Stimulated activated CD4-positive, alpha-beta T cell treated with anti-CD3 and anti-CD28 coated beads, Interleukin-4, amount 100 ng/mL, for 24 hours (primary cell): ENCODE measurements at places on chromosomes 16 and 17.
A peak's percentile ranks its signal among the peaks of the same experiment; 100 is the strongest.

DNA sequence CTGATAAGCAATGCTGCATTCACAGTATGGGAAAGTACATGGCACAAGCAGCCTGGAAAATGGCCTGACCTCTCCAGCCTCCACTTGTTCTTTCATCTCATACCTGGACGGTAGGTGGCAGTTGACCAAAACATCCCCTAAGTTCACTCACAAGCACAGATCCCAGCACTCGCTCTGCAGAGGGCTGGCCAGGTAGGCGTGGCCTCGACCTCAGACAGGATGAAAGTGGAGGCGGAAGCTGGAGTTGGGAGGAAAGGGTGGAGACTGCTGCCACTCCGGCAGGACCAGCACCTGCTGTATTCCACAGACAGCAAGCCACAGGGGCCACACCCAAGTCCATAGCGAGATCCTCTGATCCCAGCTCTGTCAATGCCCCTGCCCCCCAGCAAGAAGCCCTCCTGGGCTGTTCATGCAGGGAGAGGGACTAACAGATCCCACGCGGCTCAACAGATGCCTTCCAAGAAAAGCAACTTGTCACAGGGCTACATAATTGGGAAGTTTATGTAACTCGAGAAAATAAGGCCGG, 31.3 kb downstream of the ZCCHC14 start:
- peak; percentile 15 for DNase-seq

- no peak for DNase-seq
Measured at GRCh38 chr17:3973495-3974137, 9.4 kb upstream of the ATP2A3 start.

- no peak for DNase-seq
Measured at GRCh38 chr16:66470556-66470955, 43.5 kb downstream of the BEAN1 start.

- no peak for DNase-seq
Measured at GRCh38 chr16:67089101-67089500, 20.6 kb upstream of the PHAF1 start.

- DNase-seq: peak; percentile 40
Measured at GRCh38 chr17:29722411-29723198, 99.9 kb upstream of the CORO6 start.

DNA sequence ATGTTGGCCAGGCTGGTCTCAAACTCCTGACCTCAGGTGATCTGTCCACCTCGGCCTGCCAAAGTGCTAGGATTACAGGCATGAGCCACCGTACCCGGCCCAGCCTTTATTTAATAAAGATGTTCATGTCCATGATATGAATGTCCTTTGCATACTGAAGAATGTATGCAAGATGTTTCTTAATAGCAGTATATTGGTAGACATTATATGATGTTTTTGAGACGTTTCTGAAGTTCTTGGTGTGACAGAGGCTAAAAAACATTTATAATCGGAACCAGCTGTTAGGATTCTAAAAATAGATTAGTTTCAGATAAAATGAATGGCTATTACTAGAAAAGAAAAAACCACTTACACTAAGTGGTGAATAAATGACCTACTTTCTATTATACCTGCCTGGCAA, 11.8 kb downstream of the PDZD9 start:
- no peak for DNase-seq

- DNase-seq: peak; percentile 90
Measured at GRCh38 chr16:28494121-28494851, at the start of gene APOBR. Gene APOBR (plus strand): TSS chr16:28494643. CDS start chr16:28494682, 39 bp downstream.

GRCh38 chr16:69827524-69827923, 65.4 kb downstream of the WWP2 start:
- DNase-seq: no peak

GRCh38 chr17:30905742-30906100, 317 bp downstream of the TEFM start:
- peak; percentile 5 for DNase-seq

DNA sequence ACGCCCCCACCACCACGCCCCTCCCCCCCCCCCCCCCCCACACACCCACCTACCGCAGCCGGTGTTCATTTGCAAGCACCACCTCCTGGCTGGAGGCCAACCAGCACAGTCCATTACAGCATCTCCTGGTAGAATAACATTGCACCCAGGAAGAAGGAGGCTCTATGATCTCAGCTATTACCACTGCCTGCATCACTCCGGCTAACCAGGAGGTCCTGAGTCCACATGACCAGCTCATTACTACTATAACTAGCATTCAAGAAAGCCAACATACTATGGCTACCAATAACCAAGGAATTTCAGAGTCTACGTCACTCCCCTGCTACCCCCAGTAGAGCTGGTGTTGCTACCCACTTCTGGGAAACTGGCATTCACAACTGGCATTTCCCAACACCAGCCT, 81.1 kb upstream of the ALOX12 start:
- DNase-seq: no peak

- DNase-seq: no peak
Measured at GRCh38 chr16:55499951-55500529, 8.8 kb upstream of the LPCAT2 start.

DNA sequence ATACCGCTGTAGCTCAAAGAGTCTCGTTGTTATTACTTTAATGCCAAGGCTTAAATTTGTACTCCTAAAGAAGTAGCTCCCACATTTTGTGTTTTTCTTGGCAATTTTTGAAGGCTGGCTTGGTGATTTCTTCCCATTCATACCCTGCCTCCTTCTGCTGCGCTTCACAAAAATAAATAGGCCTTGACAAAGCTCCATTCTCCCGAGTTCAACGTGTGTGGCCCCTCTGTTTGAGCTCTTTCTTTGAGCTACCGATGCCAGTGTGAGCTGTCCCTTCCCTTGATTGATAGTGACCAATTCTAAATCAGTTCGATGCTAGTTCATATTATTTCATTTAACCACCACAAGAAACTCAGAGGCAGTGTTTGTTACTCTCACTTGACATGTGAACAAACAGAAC, 96.8 kb downstream of the MAP2K6 start:
- DNase-seq: no peak

DNA sequence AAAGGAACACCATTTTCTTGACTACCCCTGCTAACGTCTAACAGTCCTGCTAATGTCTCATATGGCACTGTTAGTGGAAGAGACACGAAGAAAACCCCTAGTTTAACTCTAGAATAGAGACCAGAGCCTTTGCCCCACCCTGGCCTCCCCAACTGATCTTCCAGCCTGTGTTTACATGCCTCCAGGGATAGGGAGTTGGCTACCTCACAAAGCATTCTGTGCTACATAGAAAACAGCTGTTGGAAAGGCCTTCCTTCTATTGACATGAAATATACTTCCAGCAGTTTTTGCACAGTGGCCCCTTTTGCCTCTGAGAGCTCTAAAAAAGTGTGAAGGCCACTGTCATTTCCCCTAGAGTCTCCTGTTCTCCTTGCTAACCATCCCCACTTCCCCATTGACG, 73.1 kb downstream of the ASIC2 start:
- no peak for DNase-seq

DNA sequence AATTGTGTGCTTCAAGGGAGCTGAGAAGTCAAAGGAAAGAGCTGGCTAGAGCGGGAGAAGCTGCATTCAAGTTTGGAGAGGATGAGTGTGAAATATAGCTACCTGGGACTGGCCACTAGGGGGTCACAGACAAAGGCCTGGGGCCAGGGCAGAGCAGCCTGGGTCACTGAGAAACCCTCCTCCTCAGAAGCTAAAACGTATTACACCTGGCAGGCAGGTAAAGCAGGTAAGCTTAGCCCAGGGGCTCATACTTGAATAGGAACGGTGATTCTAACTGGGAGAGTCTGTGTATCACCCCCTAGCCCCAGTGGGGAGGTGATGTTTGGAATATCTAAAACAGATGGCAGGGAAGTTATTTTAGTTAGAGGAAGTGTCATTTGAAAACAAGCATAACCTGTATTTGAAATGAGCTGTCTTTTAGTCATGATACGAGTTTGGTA, 6.8 kb downstream of the KRT37 start:
- no peak for DNase-seq

DNA sequence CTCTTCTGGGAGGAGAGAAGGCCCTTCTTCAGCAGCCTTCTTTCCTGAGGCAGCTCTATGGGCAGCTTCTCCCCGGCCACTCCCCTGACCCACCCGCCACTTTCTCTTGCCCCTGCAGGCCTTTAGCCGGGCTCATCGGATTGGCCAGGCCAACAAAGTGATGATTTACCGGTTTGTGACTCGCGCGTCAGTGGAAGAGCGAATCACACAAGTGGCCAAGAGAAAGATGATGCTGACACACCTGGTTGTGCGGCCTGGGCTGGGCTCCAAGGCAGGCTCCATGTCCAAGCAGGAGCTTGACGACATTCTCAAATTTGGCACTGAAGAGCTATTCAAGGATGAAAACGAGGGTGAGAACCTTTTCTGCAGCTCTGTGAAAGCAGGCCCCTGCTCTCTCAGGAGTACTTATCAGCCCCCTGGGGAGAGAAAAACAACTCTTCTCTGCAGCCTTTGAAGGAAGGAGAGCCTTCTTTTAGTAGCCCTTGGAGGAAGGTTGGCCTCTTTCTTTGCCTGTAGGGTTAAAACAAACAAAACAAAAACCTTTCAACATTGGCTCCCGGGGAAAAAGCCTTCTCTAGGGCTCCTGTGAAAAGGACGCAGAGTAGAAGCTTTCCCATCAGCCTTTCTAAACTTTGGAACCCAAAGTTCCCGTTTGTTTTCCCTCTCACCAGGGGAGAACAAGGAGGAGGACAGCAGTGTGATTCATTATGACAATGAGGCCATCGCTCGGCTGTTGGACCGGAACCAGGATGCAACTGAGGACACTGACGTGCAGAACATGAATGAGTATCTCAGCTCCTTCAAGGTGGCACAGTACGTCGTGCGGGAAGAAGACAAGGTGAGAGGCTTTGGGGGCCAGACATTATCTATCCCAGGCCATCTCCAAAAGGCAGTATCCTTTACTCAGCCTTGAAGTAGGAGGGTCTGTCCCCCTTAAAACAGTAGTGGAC, 12.7 kb downstream of the RNF227 start:
- no peak for DNase-seq

GRCh38 chr16:56948234-56948633, 13.5 kb upstream of the CETP start:
- DNase-seq: no peak

DNA sequence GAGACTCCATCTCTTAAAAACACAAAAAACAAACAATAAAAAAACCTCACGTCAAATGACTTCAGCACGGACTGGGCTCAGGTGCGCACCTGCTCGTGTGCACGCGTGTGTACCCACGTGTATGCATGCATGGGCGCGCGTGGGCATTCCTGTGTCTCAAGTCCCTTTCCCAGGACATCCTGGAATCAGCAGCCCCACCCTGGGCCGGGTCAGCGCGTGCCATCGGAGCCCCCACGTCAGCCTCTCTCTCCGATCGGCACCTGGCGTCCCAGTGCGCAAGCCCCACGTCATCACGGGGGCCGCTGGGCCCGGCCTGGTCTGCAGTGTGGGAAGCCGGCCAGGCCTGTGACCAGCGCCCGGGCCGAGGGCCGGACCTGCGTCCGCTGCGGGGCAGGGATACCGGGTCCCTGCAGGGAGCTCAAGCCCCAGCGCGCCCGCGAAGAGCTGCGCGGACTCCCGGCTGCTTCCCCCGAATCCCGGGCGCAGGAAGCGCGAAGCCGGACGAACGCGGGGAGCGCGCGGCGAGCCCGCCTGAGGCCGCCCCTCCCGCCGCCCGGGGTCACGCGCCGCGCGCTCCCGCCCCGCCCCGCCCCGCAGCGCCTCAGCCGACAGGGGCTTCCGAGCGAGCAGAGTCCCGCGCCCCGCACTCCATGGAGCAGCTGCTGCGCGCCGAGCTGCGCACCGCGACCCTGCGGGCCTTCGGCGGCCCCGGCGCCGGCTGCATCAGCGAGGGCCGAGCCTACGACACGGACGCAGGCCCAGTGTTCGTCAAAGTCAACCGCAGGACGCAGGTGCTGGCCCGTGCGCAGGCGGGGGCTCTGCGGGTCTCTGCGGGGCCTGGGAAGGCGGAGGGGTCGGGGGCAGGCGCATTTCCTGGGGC, at the start of gene FN3K:
Gene FN3K (plus strand): TSS at position 629 of the 880 bp plus-strand sequence. CDS start 22 bp downstream, at position 651.
- DNase-seq: no peak

- DNase-seq: no peak
Measured at GRCh38 chr17:726271-726919, 6.0 kb upstream of the TLCD3A start.

- no peak for DNase-seq
Measured at GRCh38 chr17:50464121-50464520, 4.6 kb downstream of the CHAD start.

DNA sequence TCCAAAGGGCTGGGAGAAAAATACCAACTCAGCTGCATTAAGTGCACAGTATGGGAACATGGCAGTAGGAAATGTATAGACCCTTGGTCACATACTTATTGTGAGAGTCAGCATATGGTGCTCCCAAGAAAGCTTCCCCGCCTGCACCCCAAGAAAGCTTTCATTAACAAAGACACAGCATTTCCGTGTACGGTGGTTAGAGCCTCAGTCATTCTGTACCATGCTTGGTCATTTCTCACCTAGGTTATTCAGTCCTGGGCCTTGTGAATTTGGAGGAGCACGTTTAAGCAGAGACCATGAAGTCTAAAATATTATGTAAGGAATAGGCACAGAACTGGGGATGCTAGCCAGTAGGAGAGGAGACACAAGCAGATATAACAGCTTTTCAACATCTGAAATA, 56.1 kb downstream of the ESRP2 start:
- no peak for DNase-seq

GRCh38 chr16:79278506-79278905, 322.0 kb downstream of the MAF start:
- DNase-seq: peak; percentile 75

DNA sequence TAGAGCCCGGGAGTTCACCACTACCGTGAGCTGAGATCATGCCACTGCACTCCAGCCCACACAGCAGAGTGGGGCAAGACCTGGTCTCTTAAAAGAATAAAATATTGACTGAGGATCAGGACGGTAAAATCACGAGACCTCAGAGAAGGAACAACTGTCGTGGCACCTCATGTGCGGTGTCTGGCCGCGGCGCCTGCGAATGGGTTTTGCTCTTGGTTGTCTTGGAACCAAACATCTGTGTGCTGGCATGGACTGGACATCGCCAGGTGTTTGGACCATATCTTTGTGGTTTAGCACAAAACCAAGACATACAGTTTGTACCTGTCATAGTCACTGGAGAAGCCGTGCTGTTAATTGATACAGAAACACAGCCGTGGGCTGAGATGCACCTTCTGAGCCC, 212.9 kb upstream of the CHMP6 start:
- no peak for DNase-seq

- no peak for DNase-seq
Measured at GRCh38 chr17:2442166-2442565, 41.3 kb upstream of the MNT start.

- DNase-seq: no peak
Measured at GRCh38 chr17:41528959-41529353, 848 bp upstream of the KRT19 start.

DNA sequence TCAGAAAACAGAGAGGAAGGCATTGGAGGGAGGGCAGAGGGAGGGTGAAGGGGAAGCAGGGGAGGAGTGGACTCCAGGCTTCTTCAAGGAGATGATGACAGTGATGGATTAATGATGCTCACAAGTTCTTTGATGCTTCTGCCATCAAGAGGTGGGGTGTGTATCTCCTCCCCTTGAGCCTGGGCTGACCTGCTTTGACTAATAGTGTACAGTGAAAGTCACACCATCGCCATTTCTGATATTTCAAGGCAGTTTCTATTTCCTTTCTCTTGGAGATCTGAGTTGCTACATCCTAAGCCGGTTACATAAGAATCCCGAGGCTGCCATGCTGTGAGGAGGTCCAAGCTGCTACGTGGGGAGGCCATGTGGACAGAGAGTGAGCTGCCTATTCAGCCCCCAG, 312.5 kb downstream of the MAF start:
- DNase-seq: peak; percentile 14
